Esophagus muscularis mucosa (tissue), 4 donors: ENCODE measurements at places on chromosomes 4 and X. TPM values are rescaled to one million over a fixed set of nuclear protein-coding genes. Genes with fewer than 3 reads are reported as not detected.
A peak's percentile ranks its signal among the peaks of the same experiment; 100 is the strongest.

The VSIG1 gene
- total RNA-seq, result not detected

The PSAPL1 gene
- not detected for total RNA-seq

The MOB1B gene
- total RNA-seq, result 15.4 TPM

The TAF1 gene
- 44.9 TPM for total RNA-seq

The SGMS2 gene
- 278 TPM for total RNA-seq

The MAGEA3 gene
- total RNA-seq, result not detected

The DDX53 gene
- not detected for total RNA-seq

The NEIL3 gene
- total RNA-seq, result not detected

The TKTL1 gene
- not detected for total RNA-seq

The USP27X gene
- 2.9 TPM for total RNA-seq

The FGB gene
- not detected for total RNA-seq

The CTAG1B gene
- not detected for total RNA-seq

The CFI gene
- total RNA-seq, result 10.0 TPM

DNA sequence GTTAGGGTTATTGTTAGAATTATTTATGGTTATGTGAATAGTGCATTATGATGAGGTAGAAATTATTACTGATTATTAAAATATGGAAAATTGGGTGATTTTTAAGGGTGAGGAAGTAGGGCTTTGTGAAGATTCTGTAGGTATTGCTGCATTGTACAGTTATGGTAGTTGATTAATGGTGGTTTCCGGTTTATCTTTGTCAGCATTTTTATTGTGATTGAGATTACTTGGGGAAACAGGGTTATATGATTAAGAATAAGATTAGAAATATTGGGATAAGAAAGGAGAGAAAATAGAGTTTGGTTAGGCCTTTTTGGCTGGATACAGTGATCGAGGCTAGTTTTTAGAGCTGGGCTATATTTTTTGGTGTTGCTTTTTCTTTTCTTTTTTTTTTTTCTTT is 8.6 kb upstream of the IGBP1 start:
- no peak overlapping the region for H3K27ac ChIP-seq
- no peaks in the 10 kb centered on the region for H3K4me1 ChIP-seq
- no peak for DNase-seq
- no peak overlapping the region for H3K4me3 ChIP-seq
- H3K36me3 ChIP-seq, result no peaks in the 10 kb centered on the region
- no peaks in the 10 kb centered on the region for H3K27me3 ChIP-seq

- H3K4me3 ChIP-seq, result no peak overlapping the region
- H3K27me3 ChIP-seq, result peaks cover 7% of the 10 kb centered on the region
- H3K4me1 ChIP-seq, result peaks cover 16% of the 10 kb centered on the region
- no peak overlapping the region for H3K27ac ChIP-seq
These were observed 4.0 kb upstream of the KCNIP4 start for GRCh38 chr4:21952549-21952948.

GRCh38 chr4:95524184-95524583 is 24.6 kb downstream of the UNC5C start:
- no peaks in the 10 kb centered on the region for H3K36me3 ChIP-seq
- no peak overlapping the region for H3K4me3 ChIP-seq
- no peak overlapping the region for H3K27ac ChIP-seq
- DNase-seq, result no peak
- H3K4me1 ChIP-seq, result no peaks in the 10 kb centered on the region

GRCh38 chrX:26664919-26665318 is 448.9 kb downstream of the MAGEB5 start:
- H3K4me1 ChIP-seq, result no peaks in the 10 kb centered on the region
- H3K27ac ChIP-seq, result no peak overlapping the region
- H3K4me3 ChIP-seq, result no peak overlapping the region

DNA sequence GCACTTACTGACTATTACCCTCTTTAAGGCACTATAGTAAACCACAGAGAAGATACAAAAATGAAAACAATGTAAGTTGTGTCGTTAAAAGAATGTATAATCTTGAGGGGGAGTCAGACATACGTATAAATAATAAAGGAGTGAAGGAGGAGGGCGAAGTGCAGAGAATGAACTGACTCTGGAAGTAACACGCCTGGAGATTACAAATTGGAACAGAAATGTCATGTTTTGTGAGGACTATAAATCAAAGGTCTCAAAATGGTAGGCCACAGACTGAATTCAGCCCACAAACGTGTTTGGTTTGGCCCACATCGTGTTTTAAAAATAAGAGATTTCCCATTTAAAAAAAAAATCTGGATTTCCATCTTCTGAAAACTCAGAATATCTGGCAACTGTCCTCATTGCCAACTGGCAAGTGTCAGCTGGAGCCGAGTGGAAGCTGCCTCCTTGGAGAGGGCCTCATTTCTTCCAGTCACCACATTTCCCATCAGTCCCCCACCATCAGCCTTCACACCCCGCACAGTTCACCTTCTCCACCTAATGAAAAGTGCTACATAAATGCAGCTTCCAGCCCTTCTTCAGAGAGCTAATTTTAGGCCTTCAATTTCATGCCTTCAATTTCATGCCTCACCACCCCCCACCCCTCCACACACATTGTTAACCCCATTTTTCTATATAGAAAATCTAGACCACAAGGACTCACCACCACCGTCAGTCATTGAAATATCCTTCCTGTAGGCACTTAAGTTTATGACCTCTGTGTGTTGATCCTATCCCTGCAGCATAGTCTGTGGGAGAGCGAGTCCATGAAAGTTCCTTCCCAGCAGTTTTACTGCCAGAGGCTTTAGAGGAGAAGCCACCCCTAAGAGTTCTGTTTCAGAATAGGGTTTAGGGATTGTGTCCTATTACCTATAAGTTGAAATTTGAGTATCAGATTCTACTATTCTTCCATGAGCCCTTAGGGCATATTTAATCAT is 32.0 kb upstream of the COL25A1 start:
- H3K36me3 ChIP-seq, result no peaks in the 10 kb centered on the region
- no peaks in the 10 kb centered on the region for H3K4me1 ChIP-seq
- H3K27me3 ChIP-seq, result no peaks in the 10 kb centered on the region

GRCh38 chr4:1026115-1026514 is 14.7 kb downstream of the FGFRL1 start:
- H3K4me3 ChIP-seq, result no peak overlapping the region
- DNase-seq, result no peak
- no peaks in the 10 kb centered on the region for H3K4me1 ChIP-seq
- H3K36me3 ChIP-seq, result peaks cover 42% of the 10 kb centered on the region
- H3K27ac ChIP-seq, result no peak overlapping the region
- H3K27me3 ChIP-seq, result peaks cover 31% of the 10 kb centered on the region

- H3K27ac ChIP-seq, result peak overlapping the region; percentile 43
- H3K27me3 ChIP-seq, result no peaks in the 10 kb centered on the region
- no peak overlapping the region for H3K4me3 ChIP-seq
- no peaks in the 10 kb centered on the region for H3K36me3 ChIP-seq
- H3K4me1 ChIP-seq, result no peaks in the 10 kb centered on the region
These were observed 67.0 kb upstream of the GPC4 start for GRCh38 chrX:133482056-133482952.

DNA sequence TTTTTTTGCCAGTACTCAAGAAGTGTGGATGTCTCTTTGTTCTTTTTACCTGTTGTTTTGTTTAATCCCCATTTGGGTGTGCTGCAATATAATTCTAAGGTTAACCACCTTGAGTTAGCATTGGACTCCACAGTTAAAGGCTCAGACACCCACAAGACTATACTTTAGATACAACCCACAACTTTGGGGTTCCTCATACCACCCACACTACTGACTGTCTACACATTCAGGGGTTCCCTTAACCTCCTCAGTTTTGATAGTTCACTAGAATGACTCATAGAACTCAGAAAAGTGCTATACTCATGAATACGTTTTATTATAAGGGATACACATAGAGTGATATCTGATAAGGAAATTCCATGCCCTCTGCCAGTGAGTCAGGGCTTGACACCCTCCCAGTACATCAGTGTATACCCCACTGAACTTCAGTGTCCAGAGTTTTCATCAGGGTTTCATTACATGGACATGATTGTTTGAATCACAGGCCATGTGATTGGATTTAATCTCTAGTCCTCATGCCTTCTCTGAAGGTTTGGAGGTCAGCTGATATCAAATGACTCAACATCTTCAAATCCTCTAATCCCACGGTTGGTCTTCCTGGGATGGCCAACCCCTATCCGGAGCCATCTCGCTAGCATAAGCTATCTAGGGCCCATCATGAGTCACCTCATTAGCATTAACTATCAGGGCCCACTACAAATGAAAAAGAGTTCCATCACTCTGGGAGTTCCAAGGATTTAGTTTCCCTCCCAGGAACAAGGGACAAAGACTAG is 357.7 kb upstream of the EMCN start:
- no peaks in the 10 kb centered on the region for H3K36me3 ChIP-seq
- H3K4me1 ChIP-seq, result no peaks in the 10 kb centered on the region
- H3K27me3 ChIP-seq, result no peaks in the 10 kb centered on the region
- H3K4me3 ChIP-seq, result no peak overlapping the region
- DNase-seq, result no peak

DNA sequence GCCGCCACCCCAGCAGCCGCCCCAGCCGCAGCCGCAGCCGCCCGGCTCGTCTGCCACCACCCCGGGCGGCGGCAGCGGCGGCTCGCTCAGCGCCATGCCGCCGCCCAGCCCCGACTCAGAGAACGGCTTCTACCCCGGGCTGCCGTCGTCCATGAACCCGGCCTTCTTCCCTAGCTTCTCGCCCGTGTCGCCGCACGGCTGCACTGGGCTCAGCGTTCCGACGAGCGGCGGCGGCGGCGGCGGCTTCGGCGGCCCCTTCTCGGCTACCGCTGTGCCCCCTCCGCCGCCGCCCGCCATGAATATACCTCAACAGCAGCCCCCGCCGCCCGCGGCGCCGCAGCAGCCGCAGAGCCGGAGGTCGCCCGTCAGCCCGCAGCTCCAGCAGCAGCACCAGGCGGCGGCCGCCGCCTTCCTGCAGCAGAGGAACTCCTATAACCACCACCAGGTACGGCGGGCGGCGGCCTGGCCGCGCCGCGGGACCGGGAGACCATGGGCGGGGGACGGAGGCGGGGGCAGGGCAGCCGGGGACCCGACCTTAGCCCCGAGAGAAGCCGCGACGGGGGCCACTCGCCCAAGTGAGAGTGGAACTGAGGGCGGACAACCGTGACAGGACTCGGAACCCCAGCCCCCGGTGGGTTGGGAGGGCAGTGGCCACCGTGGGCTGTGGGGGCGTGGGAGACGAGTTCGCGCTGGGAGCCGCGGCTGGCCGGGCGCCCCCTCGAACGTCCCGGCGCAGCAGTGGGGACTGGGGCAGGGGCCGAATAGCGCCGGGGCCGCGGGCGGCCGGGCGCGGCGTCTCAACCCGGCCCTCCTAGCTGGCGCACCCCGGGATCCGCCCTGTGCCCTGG is 1.8 kb downstream of the CPEB2 start:
- no peaks in the 10 kb centered on the region for H3K27me3 ChIP-seq
- H3K4me3 ChIP-seq, result peak overlapping the region; percentile 97
- H3K4me1 ChIP-seq, result peaks cover 21% of the 10 kb centered on the region

DNA sequence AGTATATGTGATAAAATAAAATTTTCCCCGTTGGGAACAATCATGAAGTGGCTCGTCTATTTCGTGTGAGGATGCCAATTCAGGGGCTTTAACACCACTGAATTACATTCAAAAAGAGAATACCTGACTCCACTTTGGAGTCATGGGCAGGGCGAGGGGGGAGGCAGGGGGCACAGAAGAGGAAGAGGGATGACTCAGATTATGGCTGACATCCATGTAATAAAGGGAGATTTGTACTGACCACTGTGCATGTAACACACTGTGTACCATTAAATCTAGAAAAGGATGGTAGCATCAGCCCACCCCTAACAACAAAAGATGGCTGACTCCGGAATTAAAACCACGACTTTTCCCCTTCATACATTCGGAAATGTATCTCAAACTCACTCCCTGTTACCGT is 1.3 kb downstream of the SLC9A7 start:
- no peak for DNase-seq
- H3K27me3 ChIP-seq, result no peaks in the 10 kb centered on the region
- no peak overlapping the region for H3K27ac ChIP-seq
- H3K4me1 ChIP-seq, result peaks cover 4% of the 10 kb centered on the region
- no peak overlapping the region for H3K4me3 ChIP-seq

GRCh38 chr4:125620066-125620860 is 305.5 kb downstream of the FAT4 start:
- no peak overlapping the region for H3K27ac ChIP-seq
- DNase-seq, result no peak
- H3K4me1 ChIP-seq, result no peaks in the 10 kb centered on the region
- no peaks in the 10 kb centered on the region for H3K36me3 ChIP-seq
- H3K27me3 ChIP-seq, result no peaks in the 10 kb centered on the region

DNA sequence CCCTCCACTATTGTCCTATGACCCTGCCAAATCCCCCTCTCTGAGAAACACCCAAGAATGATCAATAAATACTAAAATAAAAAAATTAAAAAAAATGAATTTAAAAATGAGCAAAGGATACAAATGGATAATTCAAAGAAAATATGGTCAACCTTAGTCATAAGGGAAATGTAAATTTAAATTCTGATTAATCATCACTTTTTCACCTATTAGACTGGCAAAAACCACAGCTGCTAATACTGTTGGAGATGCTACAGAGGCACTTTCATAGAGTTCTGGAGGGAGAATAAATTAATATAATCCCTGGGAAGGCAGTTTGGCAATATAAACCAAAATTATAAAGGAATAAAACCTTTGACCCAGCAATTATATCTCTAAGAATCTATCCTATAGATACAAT is 50.3 kb downstream of the LRBA start:
- no peaks in the 10 kb centered on the region for H3K4me1 ChIP-seq
- DNase-seq, result no peak
- no peaks in the 10 kb centered on the region for H3K36me3 ChIP-seq
- no peaks in the 10 kb centered on the region for H3K27me3 ChIP-seq

- H3K27ac ChIP-seq, result no peak overlapping the region
- DNase-seq, result no peak
- H3K4me3 ChIP-seq, result no peak overlapping the region
- H3K36me3 ChIP-seq, result no peaks in the 10 kb centered on the region
- H3K27me3 ChIP-seq, result no peaks in the 10 kb centered on the region
These were observed 69.7 kb downstream of the SPIN4 start for GRCh38 chrX:63281465-63281864.

DNA sequence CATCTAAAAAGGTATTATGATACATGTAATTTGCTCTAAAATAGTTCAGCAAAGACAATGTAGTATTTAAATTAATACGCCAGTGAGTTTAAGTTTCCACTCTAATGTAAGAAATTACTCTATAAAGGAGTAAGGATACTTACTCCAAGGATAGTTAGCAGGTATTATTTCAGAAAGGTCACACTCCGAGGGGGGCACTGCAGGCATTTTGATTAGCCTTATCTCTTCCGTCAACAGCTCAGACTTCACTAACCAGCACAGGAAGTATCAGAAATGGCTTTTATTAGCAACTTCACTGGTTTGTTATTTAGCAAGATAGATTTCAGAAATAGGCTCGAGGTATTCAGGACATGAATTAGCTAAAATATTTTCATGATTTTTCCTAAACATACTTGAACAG is 127.0 kb downstream of the COX18 start:
- H3K27me3 ChIP-seq, result no peaks in the 10 kb centered on the region
- no peak overlapping the region for H3K4me3 ChIP-seq
- H3K4me1 ChIP-seq, result no peaks in the 10 kb centered on the region
- H3K36me3 ChIP-seq, result no peaks in the 10 kb centered on the region
- H3K27ac ChIP-seq, result no peak overlapping the region
- no peak for DNase-seq

- H3K27me3 ChIP-seq, result no peaks in the 10 kb centered on the region
- peaks cover 28% of the 10 kb centered on the region for H3K4me1 ChIP-seq
- H3K4me3 ChIP-seq, result no peak overlapping the region
- H3K36me3 ChIP-seq, result no peaks in the 10 kb centered on the region
- H3K27ac ChIP-seq, result peak overlapping the region; percentile 69
These were observed 31.7 kb downstream of the PSAPL1 start for GRCh38 chr4:7403001-7403400.

- H3K27ac ChIP-seq, result no peak overlapping the region
- no peaks in the 10 kb centered on the region for H3K36me3 ChIP-seq
- H3K27me3 ChIP-seq, result no peaks in the 10 kb centered on the region
- no peak for DNase-seq
- H3K4me1 ChIP-seq, result no peaks in the 10 kb centered on the region
These were observed 103.2 kb downstream of the SRPX start for GRCh38 chrX:38117485-38117884.
